ENCODE measurements at places on chromosomes 3 and 15.

DNA sequence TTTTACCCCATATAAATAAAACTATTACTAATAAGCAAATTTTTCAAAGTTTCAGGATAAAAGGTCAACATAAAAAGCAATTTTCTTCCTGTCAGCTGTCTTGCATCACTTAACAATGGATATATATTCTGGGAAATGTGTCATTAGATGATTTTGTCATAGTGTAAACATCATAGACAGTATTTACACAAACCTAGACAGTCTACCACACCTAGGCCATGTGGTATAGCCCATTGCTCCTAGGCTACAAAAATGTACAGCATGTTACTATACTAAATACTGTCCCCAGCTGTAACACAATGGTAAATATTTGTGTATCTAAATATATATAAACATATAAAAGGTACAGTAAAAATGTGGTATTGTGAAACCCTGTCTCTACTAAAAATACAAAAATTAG lies 156.7 kb downstream of the ANO10 start:
- no peak for DNase-seq

DNA sequence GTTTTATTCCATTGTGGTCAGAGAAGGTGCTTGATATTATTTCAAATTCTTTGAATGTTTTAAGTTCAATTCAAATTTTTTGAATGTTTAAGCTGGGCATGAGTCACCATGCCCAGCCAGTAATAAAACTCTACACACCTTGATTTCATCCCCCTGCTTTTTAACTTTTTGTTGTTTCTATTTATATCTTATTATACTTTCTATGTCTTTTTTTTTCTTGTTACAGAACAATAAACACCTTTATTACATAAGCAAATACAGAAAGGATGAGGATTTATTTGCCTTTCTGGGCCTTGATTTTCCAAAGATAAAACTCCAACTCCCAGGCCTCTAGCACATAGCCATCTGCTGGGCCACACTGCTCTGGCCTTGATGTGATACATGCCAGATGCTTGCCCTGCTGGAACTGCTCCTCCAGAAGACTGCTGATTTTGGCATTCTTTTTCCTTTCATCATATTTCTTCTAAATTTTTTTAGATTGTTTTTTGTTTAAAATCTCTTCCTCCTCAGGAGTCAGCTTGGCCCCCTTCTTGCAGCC lies 14.0 kb downstream of the DNAH12 start:
- DNase-seq, result no peak

DNA sequence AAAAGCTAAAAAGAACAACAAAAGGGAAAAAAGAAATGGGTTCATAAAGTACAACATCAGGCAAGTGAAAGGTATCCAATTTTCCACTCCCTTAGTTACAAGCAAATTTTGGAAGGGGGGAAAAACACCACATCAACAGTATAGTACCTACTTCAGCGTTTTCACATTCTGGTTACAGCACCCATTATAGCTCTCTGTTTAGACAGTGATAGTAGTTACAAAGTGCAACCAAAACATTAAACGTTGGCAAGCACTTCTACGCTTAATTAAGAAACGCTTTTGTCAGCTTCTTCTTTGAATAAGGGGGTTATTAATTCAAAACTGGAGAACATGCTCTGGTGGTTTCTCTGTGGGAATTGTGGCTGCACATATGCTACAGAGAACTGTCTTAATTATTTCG lies 180.2 kb downstream of the VPS13C start:
- no peak for DNase-seq

DNA sequence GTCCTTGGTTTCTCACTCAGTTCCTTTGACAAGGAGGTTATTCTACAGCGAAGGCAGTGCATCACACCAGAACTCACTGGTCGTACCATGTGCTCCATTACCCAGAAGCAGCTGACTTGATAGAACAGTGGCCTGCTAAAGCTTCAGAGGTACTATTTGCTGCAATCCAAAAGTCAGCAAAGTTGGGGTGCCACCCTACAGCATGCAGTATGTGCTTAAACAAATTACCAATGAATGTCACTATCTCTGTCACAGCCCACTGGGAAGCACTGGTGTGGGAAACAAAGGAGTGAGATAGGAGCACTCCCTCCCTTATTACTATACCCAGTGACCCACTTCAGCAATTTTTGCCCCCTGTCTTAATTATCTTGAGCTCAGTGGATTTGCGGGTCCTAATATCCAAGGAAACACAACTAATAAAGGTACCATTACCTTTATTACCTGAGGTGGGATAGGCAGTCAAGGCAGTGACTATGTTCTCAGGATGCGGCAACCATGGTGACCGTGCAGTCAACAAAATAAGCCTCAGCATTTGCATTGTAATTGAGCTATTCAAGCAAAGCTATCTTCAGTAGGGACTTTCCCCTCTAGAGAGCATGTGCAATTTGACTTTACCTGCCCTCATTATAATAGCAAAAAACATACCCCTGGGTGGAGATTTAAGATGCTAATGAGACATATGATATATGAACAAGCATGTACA lies 199.4 kb downstream of the OCA2 start:
- no peak for DNase-seq

DNA sequence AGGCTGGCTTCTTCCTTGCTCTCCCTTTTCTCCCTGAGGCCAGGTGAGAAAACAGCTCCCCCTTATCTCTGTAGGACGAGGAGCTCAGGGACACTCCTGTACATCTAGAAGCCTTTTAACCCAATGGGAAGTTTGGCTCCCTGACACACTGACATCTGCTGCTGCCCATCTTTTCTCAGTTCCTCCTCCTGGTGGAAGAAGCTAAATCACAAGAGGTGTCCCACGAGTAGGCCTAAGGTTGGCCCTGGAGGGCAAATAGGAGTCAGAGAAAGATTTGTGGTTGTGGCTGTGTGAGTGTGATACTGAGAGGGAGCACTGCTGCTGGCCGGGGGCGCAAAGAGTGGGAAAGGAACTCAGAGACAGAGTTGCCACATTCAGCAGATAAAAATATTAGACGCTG lies 49.5 kb downstream of the ARHGAP31 start:
- no peak for DNase-seq

Measured in left colon (tissue), 2 donors.